ENCODE measurements at places on chromosomes 7 and 10.

DNA sequence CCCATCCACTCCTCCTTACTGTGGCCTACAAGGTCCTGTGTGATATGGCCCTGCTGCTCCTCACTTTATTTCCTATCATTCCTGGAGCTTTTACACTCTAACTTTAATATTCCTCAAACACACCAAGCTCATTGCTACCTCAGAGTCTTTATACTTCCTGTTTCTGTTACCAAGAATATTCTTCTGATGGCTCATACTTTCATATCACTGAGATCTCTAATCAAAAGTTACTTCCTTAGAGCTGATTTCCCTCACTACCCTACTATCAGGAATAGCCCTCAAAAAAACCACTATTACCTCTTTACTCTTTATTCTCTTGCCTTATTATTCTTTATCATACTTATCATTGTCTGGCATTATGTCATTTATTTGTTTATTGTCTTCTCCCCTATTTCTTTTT lies 5.8 kb upstream of the PPP3CB start:
- no peak for DNase-seq

DNA sequence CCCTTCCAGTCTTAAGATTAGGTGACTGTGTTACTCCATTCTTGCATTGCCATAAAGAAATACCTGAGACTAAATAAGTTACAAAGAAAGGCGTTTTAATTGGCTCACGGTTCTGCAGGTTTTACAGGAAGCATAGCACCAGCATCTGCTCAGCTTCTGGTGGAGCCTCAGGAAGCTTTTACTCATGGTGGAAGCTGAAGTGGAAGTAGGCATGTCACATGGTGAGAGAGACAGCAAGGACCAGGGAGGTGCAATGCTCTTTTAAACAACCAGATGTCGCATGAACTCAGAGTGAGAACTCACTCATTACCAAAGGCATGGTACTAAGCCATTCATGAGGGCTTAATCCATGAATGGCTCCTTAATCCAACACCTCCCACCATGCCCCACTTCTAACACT lies 34.0 kb upstream of the TMEM273 start:
- no peak for DNase-seq

DNA sequence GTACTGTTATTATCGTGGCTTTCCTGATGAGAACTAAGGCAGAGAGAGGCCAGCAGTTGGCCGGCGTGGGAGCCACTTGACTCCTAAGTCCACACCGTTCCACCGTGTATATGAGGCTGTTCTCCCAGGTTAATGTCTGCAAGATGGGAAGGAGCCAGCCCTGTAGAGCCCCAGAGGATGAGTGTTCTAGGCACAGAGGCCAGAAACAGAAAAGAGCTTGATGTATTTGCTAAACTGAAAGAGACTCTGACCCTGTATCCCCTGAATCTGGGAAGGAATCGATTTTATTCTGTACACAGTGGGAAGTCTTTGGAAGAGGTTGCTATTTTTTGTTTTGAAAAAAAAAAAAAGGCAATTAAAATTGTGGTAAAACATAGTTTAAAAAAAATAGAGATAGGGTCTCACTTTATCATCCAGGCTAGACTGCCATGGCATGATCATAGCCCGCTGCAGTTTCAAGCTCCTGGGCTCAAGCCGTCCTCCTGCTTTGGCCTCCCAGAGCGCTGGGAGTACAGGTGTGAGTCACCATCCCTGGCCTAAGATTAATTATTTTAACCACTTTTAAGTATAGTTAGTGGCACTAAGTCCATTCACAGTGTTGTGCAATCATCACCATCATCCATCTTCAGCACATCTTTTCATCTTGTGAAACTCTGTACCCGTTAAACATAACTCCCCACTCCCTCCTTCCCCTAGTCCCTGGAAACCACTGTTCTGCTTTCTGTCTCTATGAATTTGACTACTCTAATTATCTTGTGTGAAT lies 348.8 kb downstream of the SDK1 start:
- DNase-seq: no peak

DNA sequence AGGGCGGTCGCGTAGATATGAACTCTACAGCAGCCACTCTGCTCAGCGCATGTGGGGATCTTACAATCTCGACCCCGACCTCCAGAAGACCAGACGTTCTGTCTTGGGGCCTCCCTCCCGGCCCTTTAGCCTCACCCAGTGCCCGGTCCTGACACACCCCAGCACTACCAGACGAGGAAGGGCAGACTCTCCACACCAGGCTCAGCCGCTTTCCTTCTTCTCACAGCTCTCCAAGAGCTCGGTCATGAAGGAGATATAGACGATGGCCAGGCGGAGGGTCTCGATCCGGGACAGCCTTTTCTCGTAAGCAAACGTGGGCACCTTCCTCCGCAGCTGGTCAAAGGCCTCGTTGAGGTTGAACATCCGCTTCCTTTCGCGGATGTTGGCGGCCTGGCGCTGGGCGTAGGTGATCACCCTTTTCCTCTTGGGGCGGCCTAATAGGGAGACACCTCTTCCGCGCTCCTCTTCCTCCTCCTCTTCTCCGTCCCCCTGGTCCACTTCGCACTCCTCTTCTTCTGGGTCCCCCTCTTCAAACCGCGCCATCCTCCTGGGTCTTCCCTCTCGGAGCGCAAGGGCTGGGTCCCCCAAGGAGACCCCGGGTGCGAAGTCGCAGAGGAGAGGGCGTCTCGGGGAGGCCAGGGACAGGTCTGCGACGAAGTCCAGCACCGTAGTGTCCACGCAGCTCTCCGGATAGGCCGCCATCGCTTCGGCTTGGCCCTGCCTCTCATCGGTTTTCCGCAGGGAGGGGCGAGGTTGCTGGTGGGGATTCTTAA lies at the start of gene FERD3L:
FERD3L (minus strand) TSS at position 761 of the 773 bp plus-strand sequence; CDS start at position 702, 59 bp downstream.
- peak; percentile 10 for DNase-seq
